ENCODE measurements at places on chromosomes 13 and 19. TPM values are rescaled to one million over a fixed set of nuclear protein-coding genes. Genes with fewer than 3 reads are reported as not detected.

PSPN gene
- 1.1 TPM for total RNA-seq

ZNF497 gene
- total RNA-seq = 0.19 TPM

S1PR4 gene
- 1.2 TPM for total RNA-seq

CD209 gene
- total RNA-seq = 15.6 TPM

WDR88 gene
- total RNA-seq = not detected

PRODH2 gene
- total RNA-seq = not detected

DACH1 gene
- 4.7 TPM for total RNA-seq

FGF22 gene
- total RNA-seq = not detected

LILRB1 gene
- total RNA-seq = 1.8 TPM

KLK4 gene
- total RNA-seq = not detected

ZNF808 gene
- total RNA-seq = 30.9 TPM

FPR3 gene
- total RNA-seq = 7.2 TPM

TINCR gene
- not detected for total RNA-seq

GAPDHS gene
- not detected for total RNA-seq

OR7C1 gene
- total RNA-seq = not detected

ITGBL1 gene
- 8.6 TPM for total RNA-seq

ASF1B gene
- 2.0 TPM for total RNA-seq

KCNJ14 gene
- total RNA-seq = 0.19 TPM

MPND gene
- total RNA-seq = 21.0 TPM

RNF17 gene
- not detected for total RNA-seq

METTL21C gene
- total RNA-seq = not detected

SLC1A5 gene
- total RNA-seq = 10.1 TPM
